ENCODE measurements at places on chromosomes 2 and 18.

GRCh38 chr2:72513011-72513410, 312.8 kb downstream of the EXOC6B start:
- no peak for DNase-seq

GRCh38 chr2:27249891-27250651, 12.8 kb downstream of the SLC30A3 start:
- DNase-seq: no peak

DNA sequence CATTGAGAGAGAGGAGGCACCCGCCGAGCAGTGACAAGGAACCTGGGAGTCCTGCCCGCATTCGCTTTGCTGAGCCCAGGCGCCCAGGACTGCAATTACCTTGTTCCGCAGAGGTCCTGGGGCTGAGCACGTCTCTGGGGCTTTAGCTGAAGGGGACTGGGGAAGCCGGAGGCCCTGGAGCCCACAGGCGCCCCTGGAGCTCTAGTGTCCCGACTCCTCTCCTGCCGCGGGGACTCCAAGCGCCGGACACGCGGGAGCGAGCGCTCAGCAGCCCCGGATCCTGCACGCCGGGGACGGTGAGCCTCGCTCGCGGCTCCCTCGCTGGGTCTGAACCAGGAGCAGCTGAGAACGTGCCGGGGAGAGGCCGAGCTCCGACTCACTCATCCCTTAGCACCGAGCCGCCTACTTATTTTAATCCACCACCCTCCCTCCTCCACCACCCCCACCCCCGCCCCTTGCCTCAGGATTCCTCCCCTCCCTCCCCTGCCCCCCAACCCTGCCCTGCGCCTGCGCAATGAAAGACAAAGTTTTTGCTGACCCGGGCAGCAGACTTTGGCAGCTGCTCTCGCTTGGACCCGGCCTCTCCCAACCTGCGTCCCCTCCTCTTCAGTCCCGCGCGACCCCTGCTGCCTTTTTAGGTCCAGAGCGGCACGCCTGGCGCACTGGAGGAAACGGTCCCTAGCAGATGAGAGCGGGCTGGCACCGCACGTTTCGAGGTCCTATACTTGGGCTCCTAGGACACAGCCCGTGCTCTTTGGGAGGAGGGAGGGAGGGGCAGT, at the start of gene OSR1:
Gene OSR1 (minus strand): TSS at position 382 of the 779 bp plus-strand sequence. CDS start 4,818 bp downstream, outside the sequence.
- DNase-seq: no peak

DNA sequence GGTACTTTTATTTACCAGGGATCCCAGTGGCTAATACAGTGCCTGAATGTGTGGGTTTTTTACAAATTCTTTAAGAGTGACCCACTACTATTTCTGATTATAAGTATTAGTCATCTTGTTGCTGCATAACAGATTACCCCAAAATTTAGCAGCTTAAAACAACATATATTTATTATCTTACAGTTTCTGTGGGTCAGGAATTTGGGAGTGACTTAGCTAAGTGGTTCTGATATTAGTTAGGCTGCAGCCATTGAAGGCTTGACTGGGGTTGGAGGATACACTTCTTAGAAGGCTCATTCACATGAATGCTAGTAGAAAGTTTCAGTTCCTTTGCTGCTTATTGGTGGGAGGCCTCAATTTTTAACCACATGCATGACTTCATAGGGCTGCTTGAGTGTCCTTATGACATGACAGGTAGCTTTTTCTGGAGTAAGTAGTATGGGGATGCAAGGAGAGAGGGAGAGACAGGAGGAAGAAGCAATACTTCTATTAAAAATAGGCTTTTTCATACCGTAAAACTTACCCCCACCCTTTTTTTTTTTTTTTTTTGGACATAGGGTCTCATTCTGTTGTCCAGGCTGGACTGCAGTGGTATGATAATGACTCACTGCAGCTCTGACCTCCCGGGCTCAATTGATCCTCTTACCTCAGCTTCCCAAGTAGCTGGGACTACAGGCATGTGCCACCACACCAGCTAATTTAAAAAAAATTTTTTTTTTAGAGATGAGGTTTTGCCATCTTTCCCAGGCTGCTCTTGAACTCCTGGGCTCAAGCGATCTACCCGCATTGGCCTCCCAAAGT, 13.3 kb upstream of the POLE4 start:
- DNase-seq: no peak

DNA sequence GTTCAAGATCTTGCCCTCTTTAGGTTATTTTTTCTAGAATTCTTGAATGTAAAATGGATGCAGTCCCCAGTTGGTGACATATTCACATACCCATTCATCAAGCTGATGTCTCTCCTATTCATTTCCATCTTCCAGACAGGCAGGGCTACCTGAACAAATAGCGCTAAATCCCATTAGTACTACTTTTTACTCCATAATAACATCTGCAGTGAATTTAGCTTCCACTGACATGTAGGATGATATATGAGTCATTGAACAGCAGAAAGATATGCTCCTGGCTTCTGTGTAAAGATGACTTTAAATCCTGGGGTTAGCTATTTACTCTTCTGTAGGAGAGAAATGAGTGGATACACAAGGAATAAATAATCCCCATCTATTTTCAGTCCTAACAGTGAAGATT, 194.7 kb downstream of the RND3 start:
- no peak for DNase-seq

DNA sequence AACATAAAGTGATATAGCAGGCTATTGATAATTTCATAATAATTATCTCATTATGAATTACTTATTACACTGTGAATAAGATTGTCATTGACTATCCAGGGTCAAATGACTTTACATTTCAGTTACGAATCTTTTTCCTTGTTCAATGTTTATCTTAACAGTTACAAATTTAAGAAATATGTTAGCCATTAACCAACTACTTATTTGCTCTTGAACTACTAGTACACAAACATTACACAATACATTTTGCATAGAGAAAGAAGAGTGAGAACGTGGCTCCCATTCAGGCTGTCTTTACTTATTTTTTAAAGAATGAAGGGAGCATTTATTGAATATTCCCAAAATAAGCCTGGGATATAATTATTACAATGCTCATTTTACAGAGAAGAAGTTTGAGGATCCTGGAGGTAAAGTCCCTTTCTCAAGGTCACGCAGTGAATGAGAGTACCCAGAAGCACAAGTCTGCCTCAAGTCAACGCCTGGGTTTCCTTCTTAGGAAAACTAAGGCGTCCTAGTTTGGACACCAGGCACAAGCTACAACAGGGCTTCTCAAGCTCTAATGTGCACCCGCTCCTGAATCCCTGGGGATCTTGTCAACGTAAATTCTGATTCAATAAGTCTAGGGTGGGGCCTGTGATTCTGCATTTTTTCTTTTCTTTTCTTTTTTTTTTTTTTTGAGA, 164.2 kb downstream of the FIGN start:
- no peak for DNase-seq

GRCh38 chr2:193965263-193965662, 1691.8 kb upstream of the SLC39A10 start:
- DNase-seq: no peak

DNA sequence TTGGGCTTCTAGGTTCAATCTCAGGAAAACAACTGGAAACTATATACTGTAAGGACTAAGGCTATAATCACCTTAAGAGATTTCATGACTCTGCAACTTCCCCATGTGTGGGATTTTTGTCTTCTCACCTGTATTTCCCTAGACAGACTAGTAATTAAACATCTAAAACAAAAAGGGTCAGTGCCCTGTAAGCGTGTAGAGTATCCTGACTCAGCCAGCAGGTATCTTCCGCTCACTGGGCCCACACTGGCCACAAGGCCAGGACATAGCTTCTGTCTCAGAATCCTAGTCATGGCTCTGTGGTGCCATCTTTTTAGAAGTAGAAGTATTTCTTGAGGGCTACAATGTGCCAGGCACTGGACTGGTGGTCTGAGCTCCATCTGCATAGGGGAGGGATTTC, 28.8 kb upstream of the KCMF1 start:
- DNase-seq: no peak

- DNase-seq: no peak
These were observed 216.1 kb downstream of the ICOS start for GRCh38 chr2:204152616-204153015.

DNA sequence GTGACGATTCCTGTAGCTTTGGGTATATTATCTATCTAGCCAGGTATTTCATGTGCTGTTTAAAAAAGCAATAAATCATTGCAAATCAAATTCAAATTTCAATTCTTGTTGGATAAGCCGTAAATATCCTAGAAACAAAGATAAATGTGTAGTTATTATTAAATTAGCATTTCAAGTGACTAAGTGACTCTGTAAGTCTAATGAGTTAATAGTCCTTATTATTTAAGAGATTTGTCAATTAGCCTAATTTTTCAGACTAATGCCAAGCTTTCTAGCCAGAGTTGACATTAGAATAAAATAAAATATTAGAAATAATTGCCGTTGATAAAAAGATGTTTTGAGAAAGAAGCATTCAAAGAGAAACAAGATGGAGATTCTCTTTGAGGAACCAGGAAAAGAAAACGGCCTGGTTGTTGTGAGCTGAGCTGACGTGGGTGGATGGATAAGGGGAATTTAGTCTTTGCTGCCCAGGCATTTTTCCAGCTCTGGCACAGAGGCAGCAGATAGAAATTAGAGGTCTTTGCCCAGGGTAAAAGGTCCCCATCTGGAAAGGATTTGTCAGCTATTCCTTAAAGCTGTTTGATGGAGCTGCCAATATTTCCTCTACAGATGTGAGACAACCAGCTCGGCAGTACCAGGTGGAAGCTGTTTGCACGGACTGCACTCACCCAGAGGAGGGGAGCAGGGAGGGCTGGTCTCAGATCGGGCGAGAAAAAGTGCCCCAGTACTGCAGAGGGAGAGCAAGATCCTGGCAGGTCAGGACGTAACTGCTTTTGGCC, 117.3 kb upstream of the SEC11C start:
- no peak for DNase-seq

GRCh38 chr18:23897291-23897690, 117.3 kb upstream of the TTC39C start:
- DNase-seq: no peak

DNA sequence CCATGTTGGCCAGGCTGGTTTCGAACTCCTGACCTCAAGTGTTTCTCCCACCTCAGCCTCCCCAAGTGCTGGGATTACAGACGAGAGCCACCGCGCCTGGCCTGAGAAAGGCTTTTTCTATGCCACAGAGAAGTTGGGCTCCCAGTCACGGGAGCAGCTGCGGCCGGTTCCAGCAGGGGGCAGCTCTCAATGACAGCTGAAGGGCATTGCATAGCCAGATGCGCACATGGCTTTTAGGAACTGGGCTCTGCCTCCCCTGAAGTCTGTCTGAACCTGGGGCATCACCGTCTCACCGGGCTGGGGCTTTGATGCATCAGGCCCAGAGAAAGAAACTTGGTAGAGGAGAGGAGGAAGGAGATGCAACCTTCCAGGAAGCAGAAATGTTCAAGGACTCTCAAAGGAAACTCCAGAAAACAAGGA, 84.2 kb upstream of the LAPTM4A start:
- no peak for DNase-seq

GRCh38 chr2:222752746-222753145, 81.3 kb downstream of the MOGAT1 start:
- DNase-seq: no peak

DNA sequence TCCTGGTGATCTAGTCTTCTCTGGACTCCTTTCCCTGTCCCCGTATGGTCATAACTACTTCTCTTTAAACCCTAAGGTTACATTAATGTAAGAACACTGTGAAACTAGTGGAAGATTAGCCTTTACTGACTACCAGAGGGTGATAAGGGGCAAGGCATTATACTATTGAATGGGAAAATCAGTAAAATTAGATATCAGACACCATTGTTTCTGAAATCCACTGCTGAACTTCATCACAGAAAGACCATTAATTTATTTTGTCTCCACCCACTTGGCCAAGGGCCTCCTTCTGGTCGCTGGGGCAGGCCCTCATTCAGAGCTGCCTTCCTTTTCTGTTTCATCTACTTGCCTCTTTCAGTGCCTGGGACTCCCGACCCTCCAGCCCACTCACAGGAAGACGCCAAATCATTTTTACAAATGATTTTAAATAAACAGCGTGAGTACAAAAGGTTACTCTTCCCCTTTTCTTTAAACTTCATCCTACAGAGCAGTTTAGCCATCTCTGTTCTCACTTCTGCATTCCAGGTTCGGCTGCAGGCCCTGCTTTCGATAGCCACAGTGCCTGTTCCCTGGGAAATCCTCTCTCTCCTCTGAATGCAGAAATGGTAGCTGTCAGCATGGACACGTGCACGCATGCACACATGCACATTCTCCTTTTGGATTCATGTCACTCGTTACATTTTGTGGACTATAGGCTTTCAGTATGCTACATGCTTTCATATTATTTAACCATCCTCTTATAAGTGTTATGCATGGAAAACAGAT, 70.3 kb upstream of the DOCK10 start:
- DNase-seq: no peak

DNA sequence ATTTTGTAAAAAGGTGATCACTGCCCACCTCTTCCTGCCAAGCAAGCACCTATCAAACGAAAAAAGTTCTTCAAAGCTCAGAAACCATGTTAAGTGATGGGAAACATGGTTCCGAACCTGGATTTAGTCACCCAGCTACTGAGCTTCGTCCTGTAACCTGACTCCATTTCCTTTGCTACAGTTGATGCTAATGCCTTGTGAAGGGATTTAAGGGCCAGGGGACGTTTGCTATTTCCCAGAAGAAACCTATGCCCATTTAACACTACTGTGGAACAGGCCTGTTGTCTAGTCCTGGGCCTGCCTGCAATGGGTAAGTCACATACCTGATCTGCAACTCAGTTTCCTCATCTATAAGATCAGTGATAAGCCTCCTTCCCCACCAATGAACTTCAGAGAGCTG, 14.8 kb downstream of the SERPINE2 start:
- no peak for DNase-seq

- no peak for DNase-seq
These were observed 54.2 kb upstream of the NT5C1B start for GRCh38 chr2:18643326-18644114.

- no peak for DNase-seq
These were observed 105.7 kb upstream of the RPRM start for GRCh38 chr2:153584244-153584643.

Measured in KG1 (cell line).